ENCODE measurements at places on chromosomes 1 and 21. TPM values are rescaled to one million over a fixed set of nuclear protein-coding genes. Genes with fewer than 3 reads are reported as not detected.

GRCh38 chr1:178727014-178727895 lies 2.2 kb downstream of the RALGPS2 start:
- DNase-seq = no peak

- no peak for DNase-seq
Measured at GRCh38 chr1:153403421-153404085, 12.7 kb upstream of the S100A8 start.

- DNase-seq = no peak
Measured at GRCh38 chr21:42291751-42292562, 23.3 kb downstream of the TFF3 start.

DNA sequence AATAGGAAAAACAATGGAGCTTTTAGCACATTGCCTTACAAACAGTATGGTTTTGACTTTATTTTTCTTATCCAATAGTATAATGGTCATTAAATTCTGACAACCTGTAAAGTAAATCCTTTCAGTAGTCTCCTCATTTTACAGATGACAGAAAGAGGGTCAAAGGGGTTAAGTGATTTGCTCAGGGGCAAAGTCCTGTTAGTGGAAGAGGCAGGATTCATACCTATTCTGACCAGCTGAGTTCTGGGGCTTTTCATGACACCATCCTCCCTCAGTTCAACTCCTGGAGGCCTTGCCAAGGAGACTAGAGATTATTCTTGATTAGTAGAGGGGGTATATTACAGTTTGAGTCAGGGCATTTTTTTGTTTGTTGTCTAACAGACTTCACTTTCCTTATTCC lies 278.7 kb upstream of the DUSP10 start:
- no peak for DNase-seq

GRCh38 chr1:68409426-68409825 lies 40.3 kb downstream of the RPE65 start:
- no peak for DNase-seq

- no peak for DNase-seq
Measured at GRCh38 chr1:34009340-34009985, 145.6 kb downstream of the HMGB4 start.

DNA sequence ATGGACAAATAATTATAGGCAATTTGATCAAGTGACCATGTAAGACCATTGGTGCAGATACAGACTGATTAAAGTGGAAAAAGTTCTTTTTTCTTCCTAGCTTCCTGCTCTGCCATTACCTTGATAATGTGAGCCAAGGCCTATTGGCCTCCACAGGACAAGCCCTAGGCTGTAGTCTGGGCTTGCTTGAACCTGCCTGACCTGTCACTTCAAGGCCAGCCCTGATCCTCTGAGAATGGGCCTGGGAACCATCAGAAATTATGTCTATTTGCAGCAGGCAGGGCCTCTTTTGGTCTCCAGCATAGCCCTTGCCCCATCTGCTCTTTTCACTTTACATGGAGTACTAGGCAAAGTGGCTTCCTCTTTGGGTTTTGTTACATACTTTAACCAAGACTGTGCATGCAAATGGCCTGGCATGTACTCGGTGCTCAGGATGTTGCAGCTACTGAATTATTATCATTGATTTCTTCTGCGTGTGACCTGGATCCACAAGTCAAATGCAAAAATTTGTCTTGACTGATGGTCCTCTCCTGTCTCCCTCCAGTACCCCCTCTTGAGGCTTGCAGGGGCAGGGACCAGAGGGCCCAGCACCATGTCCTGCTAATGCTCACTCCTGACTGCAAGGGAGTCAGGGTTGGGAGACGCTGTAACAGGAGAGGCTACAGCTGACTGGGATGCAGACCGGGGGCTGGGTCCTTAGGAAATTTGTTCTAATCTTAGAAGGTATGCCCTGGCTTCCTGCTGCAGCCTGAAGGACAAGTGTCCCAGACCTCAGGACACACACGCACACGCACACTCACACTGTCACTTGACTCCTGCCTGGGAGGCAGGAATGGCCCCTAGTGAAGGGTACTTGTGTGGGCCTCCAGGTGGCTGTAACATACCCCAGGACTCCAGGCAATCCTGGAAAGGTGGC lies 39.4 kb downstream of the RCSD1 start:
- DNase-seq = no peak

GRCh38 chr1:213327017-213327667 lies 276.1 kb downstream of the RPS6KC1 start:
- no peak for DNase-seq

DNA sequence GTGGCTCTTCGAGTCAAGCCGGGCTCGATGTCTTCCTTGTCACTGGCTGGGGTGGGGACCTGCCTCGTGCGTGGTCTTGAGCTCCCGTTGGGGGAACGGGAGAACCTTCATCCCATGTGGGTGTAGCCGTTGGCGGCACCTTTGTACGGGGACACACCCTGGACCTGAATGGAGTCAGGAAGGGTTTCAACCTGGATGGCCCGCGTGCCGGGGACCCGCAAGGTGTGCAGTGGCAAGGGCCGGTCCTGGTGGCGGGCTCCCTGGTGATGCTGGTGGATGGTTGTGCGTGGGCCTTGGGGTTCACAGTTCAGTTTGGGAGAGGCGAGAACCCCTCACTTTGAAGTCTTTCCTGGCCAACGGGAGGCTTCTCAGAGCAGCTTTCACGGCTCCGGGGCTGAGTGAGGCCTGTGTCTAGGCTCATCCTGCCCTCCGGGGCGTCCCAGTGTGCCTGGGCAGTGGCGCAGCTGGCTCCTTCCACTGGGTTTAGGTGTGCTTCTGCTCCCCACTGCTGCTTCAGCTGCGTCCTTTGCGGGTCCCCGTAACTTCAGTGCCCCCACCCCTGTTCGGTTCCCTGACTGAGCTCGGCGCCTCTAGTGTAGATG lies 11.4 kb downstream of the SKI start:
- DNase-seq = no peak

DNA sequence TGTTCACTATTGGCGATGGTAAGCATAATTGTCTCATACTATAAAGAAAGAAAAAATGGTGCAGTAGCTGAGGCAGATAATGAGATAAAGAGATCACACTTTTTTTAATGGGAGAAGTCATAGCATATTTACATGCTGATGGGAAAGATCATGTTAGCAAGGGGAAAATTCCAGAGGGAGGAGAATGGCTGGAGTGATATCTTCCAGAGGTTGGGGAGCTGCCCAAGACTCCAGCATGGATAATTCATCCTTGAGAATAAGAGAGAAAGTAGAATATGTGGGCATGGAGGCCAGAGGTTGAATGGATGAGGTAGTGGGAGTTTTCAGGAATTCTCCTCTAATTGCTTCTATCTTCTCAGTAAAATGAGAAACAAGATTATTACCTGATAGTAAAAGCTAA lies 45.8 kb upstream of the RGS1 start:
- DNase-seq = no peak

DNA sequence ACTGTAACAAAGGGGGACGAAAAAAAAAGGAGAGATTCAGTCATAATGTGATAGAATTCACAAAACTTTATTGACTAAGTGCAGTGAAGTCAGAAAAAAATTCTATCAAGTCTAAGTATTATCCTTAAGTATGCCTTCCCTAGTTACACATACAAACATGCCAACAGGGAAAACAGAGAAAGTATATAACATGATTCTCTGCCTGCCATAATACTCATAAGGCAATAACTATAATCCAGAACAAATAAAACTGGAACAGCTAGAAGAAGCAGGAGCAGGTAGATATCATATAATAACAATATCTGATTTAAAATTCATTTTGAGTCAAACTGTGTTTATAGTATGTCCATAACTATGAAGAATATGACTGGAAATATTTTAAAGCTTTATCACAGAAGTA lies 184.3 kb downstream of the FAF1 start:
- DNase-seq = no peak

DNA sequence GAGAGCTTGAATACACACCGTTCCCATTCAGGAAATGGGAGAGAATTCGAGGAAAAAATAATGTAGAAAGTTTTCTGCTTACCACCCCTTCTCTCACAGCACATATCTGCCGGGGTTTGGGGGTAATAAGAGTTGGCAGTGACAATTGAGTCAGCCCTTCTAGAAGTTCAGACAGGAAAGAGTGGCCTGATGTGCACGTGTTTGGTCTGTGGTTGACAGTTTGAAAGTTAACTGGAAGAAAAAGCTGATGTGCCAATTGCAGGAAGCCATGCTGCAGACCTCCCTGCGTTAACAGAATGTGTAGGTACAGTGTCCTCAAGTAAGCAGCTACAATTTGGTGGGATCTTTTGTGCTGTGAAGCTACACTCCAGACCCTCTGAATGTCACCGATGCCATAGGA lies 50.9 kb downstream of the DHX9 start:
- peak; percentile 78 for DNase-seq

- DNase-seq = no peak
Measured at GRCh38 chr1:113931451-113931851, 2.3 kb downstream of the HIPK1 start.

DNA sequence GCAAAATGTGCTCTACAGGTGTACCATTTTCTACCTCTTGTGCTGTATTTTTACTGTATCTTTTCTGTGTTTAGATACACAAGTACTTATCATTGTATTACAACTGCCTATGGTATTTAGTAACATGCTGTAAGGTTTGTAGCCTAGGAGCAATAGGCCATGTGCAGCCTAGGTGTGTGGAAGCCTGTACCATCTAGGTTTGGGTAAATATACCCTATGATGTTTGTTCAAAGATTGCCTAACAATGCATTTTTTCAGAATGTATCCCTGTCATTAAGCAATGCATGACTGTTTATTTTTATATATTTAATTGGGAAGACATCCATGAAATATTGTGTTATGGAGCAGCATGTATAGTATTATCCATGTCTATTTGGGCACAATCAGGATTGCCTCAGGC lies 11.0 kb downstream of the ETV3L start:
- no peak for DNase-seq

GRCh38 chr1:53735681-53736080 lies 3.3 kb downstream of the GLIS1 start:
- no peak for DNase-seq

GRCh38 chr1:197384471-197384870 lies 116.4 kb downstream of the CRB1 start:
- no peak for DNase-seq

DNA sequence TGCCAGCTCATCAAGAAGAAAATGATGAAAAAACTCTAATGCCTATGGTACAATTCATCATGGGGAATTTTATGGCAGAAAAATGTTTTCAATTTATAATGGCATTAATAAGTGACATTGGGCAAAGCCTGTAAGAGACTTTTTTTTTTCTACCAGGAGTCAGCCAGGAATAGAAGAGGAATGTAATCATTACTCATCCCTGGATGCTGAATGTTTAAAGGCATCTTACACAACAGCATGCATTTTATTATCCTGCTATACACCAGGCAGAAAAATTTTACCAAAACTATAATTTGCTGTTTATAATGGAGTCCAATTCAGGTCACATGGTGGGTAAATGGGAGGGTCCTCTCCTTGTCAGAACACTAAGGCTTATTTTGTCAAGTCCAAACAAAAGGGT lies 189.9 kb upstream of the BEND5 start:
- no peak for DNase-seq

DNA sequence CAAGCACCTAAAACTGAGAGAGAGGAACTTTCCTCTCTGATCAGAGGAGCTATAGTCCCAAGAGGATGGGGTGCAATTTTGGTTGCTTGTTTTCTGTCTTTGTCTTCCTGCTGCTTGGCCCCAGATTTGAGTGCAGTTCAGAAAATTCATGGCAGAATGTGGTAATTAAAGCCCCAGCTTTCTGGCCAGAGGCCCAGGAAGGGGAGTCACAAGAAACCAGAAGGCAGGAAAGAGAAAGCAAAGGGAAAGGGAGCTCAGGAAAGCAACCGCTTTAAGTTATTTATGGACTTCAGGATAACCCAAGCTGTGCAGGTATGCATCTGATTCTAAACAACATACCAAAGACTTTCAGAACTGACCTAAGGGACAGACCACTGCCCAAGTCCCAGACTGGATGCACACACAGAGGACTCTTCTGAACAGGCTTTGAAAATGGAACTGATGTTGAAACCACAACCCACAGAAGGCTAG lies 88.8 kb downstream of the ST3GAL3 start:
- DNase-seq = no peak

GRCh38 chr1:147676311-147677085 lies 6.2 kb upstream of the ACP6 start:
- DNase-seq = no peak

DNA sequence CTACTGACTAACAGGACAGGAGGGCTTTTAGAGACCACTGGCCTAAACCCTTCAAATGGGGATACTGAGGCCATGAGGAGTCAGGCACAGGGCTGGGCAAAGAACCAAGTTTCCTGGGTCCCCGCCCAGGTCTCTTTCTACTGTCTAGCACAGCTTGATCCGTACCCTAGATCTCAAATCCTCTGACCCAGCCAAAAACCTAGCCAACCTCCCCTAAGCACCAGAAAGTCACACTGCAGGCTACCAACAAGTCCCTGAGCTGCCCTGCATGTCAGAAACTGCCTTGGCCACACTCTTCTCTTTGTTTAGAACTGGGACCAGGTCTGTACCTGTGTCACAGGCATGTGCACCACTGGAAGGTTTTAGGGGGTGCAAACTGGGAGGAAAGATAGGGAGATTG lies 33.6 kb downstream of the AHDC1 start:
- no peak for DNase-seq

DNA sequence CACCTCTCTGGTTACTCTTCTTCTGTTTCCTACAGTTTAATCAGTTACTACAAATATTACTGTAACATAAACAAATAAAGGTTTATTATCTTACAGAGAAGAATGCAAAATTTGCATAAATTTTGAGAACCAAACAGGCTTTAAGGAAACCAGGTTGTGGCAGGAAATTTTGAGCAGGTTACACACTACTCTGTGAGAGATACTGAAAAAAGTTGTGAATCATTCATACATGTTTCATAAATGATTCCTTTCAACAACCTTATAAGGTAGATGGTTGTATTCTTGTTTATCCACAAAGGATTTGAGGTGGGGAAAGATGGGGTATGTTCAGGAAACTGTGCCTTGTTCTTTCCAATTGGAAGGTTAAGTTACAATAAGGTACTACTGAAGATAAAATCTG lies 58.6 kb downstream of the MAST2 start:
- no peak for DNase-seq

DNA sequence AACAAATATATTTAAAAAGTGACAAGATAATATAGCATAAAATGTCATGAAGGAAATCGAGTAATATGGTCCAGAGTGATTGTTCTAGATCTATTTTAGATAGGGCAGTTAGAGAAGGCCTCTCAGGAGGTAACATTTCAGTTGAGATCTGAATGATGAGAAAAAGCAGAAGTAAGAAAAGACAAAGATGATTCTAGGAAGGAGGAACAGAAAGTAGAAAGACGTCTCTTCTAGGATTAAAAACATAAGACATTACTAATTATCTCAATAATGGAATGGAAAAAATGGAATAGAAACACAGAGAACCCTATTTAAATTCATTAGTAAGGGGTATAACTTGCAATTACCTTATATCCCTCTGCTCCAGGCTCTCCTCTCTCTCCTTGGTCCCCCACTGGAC lies 130.0 kb upstream of the ZNHIT6 start:
- DNase-seq = no peak

AK5 gene
- not detected for total RNA-seq

S100A9 gene
- total RNA-seq = not detected

KIF2C gene
- 107 TPM for total RNA-seq

PPOX gene
- 43.9 TPM for total RNA-seq

ST6GALNAC5 gene
- total RNA-seq = not detected

BCAR3 gene
- 0.96 TPM for total RNA-seq

SHISAL2A gene
- 5.7 TPM for total RNA-seq

SFT2D2 gene
- total RNA-seq = 63.2 TPM

SLC9C2 gene
- total RNA-seq = not detected

ANGPTL7 gene
- total RNA-seq = not detected

CD2 gene
- 444 TPM for total RNA-seq

FMO4 gene
- total RNA-seq = 0.91 TPM

GJA8 gene
- not detected for total RNA-seq

LCE6A gene
- not detected for total RNA-seq

FCGR2B gene
- 0.20 TPM for total RNA-seq

LORICRIN gene
- total RNA-seq = not detected

PFDN2 gene
- 82.8 TPM for total RNA-seq

CELA3B gene
- not detected for total RNA-seq
